ENCODE measurements at places on chromosomes 4 and X. TPM values are rescaled to one million over a fixed set of nuclear protein-coding genes. Genes with fewer than 3 reads are reported as not detected.
A peak's percentile ranks its signal among the peaks of the same experiment; 100 is the strongest.

DNA sequence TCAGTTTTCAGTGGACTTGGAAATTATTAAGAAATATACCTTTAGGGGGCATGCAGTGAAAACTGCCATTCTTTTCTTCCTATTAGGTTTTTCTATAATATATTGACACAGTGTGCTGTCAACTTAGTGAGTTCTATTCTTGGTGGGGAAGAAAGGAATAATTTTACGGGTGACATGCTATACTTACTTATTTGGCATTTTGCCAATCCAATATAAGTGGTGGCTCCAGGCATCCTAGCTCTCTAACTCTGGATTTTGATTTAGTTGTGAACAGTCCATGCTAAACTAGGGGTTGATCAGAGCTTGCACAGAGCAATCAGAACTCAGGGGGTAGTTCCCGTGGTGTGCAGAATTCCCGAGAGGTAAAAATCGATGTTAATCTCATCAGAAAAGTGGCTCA lies 277.7 kb upstream of the FTHL17 start:
- no peak for DNase-seq

- DNase-seq = no peak
Observed at GRCh38 chr4:121155893-121156292, 8.2 kb downstream of the TNIP3 start.

- DNase-seq = no peak
Observed at GRCh38 chr4:87499403-87500091, 29.6 kb downstream of the SPARCL1 start.

DNA sequence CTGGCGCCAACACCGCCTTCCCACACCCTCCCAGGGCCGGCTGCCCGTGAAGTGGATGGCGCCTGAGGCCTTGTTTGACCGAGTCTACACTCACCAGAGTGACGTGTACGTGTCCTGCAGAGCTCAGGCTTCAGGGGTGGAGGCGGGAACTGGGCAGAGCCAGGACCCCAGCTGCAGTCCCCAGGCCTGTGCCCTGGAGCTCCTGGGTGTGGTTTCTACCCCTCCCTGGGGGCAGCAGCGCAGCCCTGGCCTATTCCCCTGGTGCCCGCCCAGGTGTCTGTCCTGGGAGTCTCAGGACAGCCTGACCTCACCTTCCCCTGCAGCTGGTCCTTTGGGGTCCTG lies 13.1 kb downstream of the FGFR3 start:
- no peak for DNase-seq

GRCh38 chrX:69222103-69223090 lies 57.1 kb upstream of the PJA1 start:
- peak; percentile 85 for DNase-seq

GRCh38 chrX:9117851-9118250 lies 83.9 kb upstream of the FAM9B start:
- DNase-seq = no peak

DNA sequence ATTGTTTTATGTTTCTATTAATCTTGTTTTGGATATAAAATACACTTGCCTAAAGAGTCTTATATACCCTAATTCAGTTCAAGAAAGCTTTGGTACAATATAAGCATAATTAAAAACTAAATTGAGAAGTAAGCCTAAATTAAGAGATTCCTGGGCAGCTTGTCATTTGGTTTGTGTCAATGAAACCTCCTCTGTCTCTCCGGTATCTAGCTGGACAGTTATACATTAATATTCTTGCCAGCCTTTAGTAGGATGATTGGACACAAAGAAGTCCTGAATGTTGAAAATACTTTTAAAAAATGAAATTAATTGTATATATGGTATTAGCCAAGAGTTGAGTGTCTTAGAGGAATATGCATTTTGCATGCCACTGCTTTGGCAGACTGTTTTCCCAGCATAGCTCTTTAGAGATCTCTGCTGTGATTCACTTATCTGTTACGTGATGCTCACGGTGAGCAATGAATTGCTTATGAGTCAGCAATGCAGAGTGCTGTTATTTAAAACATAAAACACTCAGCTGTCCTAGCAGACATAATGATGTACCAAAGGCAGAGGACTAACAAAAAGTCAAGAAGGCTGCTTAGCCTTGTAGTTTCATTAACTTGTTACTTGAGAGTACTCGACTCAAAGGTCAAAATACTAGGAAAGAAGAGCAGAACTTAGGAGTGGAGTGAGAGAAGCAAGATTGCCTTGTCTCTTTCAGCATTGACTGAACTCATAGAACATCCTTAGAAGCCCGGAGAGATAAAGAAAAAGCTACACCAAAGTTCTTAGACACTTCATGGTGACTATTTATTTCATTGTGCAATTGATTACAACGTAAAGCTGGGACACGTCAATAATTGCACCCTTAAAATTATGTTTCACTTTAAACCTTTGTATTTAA lies 1296.1 kb upstream of the PCDH7 start:
- no peak for DNase-seq

DNA sequence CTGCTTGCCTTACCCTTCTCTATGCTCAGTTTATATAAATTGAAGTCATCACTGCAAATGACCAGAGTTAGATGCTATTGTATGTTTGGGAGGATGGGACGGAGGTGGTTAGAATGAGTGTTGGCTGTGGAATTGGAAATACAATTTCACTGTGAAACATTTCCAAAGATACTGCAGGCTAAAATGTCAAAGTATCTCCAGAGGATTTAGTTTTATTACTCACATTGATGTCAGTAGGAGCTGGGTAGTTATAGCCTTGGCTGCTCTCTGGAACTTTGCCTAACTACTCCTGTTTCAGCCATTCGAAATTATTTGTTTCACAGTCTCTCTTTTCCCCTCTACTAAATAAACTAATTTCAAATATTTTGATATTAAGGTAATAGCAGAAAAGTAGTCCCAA lies 92.6 kb upstream of the PPP3CA start:
- DNase-seq = no peak

GRCh38 chrX:51860679-51861078 lies 32.7 kb upstream of the MAGED1 start:
- DNase-seq = no peak

GRCh38 chr4:174423257-174423944 lies 98.9 kb downstream of the HPGD start:
- DNase-seq = no peak

DNA sequence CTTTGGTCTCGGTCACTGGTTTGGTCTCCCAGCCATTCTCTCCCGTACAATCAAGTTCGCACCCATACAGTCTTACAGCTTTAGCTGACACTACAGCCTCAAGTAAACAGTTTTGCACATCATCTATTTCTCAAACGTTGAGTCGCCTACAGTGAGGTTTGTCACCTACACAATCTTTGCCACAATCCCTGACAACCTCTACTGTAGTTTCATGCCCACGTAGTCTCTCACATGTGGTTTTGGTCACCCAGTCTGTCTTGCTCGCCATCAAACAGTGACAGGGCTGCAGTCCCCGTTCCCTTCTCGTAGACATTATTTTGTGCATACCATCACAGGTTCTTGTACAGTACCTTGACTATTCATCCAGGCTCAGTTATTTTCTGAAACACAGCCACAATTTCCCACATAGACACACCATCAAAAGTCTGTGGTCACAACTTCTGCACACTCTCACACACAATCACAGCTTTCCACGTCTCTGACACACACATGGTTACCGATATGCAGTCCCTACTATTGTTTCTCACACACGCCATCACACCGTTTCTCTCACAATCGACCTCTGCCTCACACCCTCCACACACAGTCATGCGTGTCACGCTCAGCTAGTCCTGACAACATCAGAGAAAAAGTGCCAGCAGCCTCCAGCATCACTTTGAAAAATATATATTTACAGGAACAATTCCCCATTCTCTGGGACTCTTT lies 5.3 kb upstream of the CFP start:
- DNase-seq = no peak

- DNase-seq = no peak
Observed at GRCh38 chr4:13525606-13526281, 18.6 kb downstream of the NKX3-2 start.

GRCh38 chr4:70518716-70519115 lies 347 bp downstream of the AMTN start:
- no peak for DNase-seq

- no peak for DNase-seq
Observed at GRCh38 chr4:75800972-75801371, 76.6 kb downstream of the USO1 start.

- DNase-seq = no peak
Observed at GRCh38 chrX:31092970-31093638, 21.3 kb upstream of the FTHL17 start.

DNA sequence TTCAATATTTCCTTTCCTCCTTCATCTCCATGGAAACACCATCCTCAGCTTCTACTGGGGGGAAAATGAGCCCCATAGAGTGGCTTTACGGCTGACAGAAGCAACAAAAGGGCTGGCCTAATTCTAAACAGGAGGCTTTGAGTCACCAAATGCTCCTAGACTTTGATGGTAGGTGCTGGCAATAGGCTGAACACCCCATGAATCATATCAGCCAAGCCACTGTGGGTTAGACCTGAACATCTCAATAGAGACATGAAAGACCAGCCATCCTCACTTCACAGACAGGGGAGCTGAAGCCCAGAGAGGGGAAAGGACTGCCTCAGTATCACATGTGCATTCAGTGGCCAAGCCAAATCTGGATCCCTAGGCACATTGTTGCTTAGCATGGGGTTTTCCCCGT lies 107.6 kb downstream of the AMER1 start:
- no peak for DNase-seq

GRCh38 chr4:6916069-6916586 lies 6.5 kb downstream of the TBC1D14 start:
- DNase-seq = peak; percentile 75

GRCh38 chr4:95591278-95591677 lies 42.5 kb upstream of the UNC5C start:
- DNase-seq = no peak

GRCh38 chr4:31929676-31930345 lies 1209.6 kb downstream of the PCDH7 start:
- no peak for DNase-seq

- no peak for DNase-seq
Observed at GRCh38 chrX:7062276-7062675, 85.2 kb upstream of the STS start.

- DNase-seq = no peak
Observed at GRCh38 chrX:125492439-125492838, 172.8 kb downstream of the TEX13C start.

Gene FAM9B
- polyA plus RNA-seq = not detected

Gene UGT2B11
- polyA plus RNA-seq = not detected

Gene BMPR1B
- polyA plus RNA-seq = 0.17 TPM

Gene ZGRF1
- 7.3 TPM for polyA plus RNA-seq

Gene CYP2U1
- 6.2 TPM for polyA plus RNA-seq

Gene ART3
- polyA plus RNA-seq = 1.4 TPM

Gene EPGN
- polyA plus RNA-seq = not detected

Gene HUWE1
- 19.2 TPM for polyA plus RNA-seq

Gene MAGEA1
- polyA plus RNA-seq = not detected

Gene MMAA
- polyA plus RNA-seq = 5.2 TPM

Gene GLUD2
- polyA plus RNA-seq = 0.13 TPM

Gene CT45A2
- polyA plus RNA-seq = not detected

Gene EREG
- 0.17 TPM for polyA plus RNA-seq

Gene CT45A3
- not detected for polyA plus RNA-seq

Gene NUP54
- polyA plus RNA-seq = 28.9 TPM
